ENCODE measurements at places on chromosomes 16 and 17. TPM values are rescaled to one million over a fixed set of nuclear protein-coding genes. Genes with fewer than 3 reads are reported as not detected.

DNA sequence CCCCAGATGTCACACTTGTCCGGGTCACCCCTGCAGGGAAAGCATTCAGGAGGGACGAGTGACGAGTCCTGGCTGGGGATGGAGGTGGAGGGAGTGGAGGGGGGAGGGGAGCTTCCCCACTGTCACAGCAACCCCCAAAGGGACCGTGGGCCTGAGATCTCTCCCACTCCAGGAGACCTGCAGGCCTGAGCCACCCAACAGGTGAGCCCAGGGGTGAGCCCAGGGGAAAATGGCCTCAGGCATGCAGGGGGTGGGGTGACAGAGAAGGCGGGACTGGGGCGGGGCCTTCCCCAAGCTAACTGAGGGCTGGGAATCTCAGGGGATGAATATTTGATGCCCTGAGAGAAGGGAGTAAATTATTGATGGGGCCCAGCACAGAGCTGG, 2.4 kb downstream of the USH1G start:
- H3K27me3 ChIP-seq, result peaks cover 13% of the 10 kb centered on the region
- H3K4me3 ChIP-seq, result no peak overlapping the region
- no peak overlapping the region for H3K27ac ChIP-seq
- no peaks in the 10 kb centered on the region for H3K36me3 ChIP-seq
- no peak for DNase-seq

DNA sequence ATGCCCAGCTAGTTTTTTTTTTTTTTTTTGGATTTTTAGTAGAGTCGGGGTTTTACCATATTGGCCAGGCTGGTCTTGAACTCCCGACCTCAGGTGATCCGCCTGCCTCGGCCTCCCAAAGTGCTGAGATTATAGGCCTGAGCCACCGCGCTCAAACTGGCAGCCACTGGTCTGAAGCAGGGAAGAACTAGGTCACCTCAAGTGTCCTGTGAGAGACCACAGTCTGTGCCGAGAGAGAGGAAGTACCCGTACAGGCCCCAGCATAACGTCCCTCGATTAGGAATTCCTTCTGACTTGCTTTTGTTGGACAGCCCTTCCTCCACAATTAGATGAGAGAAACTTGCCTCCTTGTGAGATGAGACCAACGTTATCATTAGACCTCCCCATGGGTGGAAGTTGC, 13.7 kb upstream of the CD300E start:
- DNase-seq, result no peak
- H3K4me3 ChIP-seq, result no peak overlapping the region
- H3K27ac ChIP-seq, result no peak overlapping the region
- H3K36me3 ChIP-seq, result no peaks in the 10 kb centered on the region

- no peak overlapping the region for H3K4me3 ChIP-seq
- no peaks in the 10 kb centered on the region for H3K4me1 ChIP-seq
- H3K27ac ChIP-seq, result no peak overlapping the region
- no peak for DNase-seq
Measured at GRCh38 chr17:62761884-62762283, 46.2 kb downstream of the MARCHF10 start.

ASIC2 gene
- not detected for total RNA-seq

BRIP1 gene
- total RNA-seq, result under 0.01 TPM

KRTAP4-1 gene
- total RNA-seq, result not detected

GRCh38 chr16:83615141-83615952, 192.4 kb upstream of the HSBP1 start:
- H3K4me3 ChIP-seq, result no peak overlapping the region
- no peak overlapping the region for H3K27ac ChIP-seq
- H3K27me3 ChIP-seq, result no peaks in the 10 kb centered on the region
- no peaks in the 10 kb centered on the region for H3K36me3 ChIP-seq
- no peak for DNase-seq
- H3K4me1 ChIP-seq, result no peaks in the 10 kb centered on the region

- no peaks in the 10 kb centered on the region for H3K27me3 ChIP-seq
- H3K27ac ChIP-seq, result no peak overlapping the region
- H3K4me1 ChIP-seq, result peaks cover 68% of the 10 kb centered on the region
- H3K36me3 ChIP-seq, result peaks cover 8% of the 10 kb centered on the region
- no peak overlapping the region for H3K4me3 ChIP-seq
Measured at GRCh38 chr16:75241955-75242354, 9.5 kb downstream of the BCAR1 start.
